ENCODE measurements at places on chromosomes 6 and 20.

- DNase-seq = no peak
Measured at GRCh38 chr6:33684428-33684896, 27.0 kb downstream of the UQCC2 start.

- DNase-seq = no peak
Measured at GRCh38 chr20:43744966-43745730, 18.3 kb upstream of the GTSF1L start.

DNA sequence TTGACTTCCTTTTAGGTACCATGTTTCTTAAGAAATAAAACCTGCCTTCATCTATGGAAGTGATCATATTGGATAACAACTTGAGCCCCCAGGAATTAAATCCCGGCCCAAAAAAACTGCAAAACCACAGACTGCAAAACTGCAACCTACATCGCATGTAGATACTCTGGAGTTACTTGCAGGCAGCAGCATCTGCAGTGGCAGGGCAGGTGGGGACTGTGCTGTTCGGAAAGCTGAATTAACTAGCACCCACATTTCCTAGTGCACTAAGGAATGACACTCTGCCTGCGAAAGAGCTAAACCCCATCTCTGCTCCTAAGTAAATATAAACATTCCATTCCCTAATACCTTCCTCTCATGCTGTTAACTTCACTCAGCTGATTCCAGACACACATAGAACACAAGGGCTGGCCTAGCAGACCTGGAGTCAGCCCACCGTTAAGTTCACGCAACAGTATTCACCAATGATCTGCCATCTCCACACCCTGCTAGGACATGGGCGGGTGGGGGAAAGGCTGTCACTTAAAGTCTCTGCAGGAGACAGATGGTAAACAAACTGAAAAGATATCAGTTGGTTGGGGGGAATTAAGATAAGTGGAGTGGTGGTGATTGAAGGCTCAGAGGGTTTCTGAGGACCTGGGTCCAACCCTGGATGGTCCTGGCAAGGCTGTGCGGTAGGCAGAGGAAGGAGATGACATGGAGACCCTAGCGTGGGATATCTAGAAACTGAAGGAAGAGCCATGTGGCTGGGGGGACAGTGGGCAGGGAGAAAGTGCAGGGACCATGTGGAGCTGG, 128.4 kb downstream of the SYCP2 start:
- no peak for DNase-seq

DNA sequence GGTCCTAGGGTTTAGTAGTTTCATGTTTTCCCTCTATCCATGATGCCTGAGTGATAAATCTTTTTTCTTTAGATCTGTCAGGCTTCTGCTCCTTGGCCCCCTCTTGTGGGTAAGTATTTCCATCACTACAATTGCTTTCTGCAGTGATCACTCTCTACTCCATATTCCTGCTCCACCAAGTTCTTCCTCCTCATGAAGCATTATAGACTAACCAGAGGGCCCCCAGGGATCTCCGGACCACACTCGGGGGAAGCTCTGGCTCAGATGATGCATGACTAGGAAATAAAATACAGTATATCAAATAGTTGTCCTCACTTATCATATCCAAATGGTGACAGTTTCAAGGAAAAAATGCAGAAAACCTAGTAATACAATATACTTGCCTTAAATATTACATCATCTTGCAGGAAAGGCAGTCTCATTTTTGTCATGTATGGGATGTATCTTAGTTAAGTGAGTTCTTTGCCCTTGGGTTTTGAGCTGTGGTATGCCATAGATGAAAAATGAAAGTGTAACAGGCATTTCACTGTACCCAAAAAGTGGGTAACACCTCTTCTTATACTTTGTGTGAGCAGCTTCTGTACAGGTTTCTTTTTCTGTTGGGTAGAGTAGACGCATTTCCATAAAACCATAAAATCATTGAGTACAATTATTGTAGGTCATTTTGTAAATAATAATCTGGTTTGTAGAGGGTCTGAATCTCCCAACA, 200.9 kb upstream of the EYA4 start:
- DNase-seq = no peak

All from GM12878 (cell line).